H4 (cell line): ENCODE measurements at places on chromosomes 7 and 10.

DNA sequence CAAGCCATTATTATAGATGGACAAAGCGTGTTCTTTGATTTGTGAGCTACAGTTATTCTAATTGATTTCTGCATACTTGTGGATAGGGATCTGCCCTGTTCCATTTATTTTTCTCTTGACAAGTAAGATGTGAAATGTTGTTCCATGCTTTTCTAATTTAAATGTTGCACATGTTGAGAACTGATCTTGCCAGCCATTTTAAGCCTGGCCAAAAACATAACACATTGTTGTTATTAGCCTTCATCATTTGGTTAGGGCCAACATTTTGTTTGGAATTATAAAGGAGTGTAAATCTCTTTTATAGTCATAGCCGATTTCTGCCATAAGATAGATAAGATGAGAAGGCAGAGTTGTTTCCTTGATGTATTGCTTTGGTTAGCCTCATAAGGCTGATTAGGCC is 117.0 kb downstream of the WNT2 start:
- DNase-seq: no peak

DNA sequence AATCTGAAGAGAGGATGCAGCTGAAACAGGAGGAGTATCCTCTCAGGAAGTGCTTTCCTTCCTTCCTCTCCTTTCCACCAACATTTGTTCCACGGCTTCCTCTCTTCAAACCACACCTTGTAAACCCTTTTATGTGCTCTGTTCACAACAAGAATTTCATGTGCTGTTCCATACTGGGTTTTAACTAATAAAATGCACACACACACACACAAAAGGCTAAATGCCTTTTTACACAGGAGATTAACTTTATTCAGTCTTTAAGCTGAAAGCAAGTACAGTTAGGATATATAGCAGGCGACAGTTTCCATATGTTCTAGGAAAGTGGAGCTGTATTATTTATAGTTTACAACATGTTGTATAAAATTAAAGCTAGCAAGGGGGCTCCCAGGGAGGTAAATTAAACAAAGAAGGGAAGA is 106.7 kb downstream of the REEP3 start:
- no peak for DNase-seq

DNA sequence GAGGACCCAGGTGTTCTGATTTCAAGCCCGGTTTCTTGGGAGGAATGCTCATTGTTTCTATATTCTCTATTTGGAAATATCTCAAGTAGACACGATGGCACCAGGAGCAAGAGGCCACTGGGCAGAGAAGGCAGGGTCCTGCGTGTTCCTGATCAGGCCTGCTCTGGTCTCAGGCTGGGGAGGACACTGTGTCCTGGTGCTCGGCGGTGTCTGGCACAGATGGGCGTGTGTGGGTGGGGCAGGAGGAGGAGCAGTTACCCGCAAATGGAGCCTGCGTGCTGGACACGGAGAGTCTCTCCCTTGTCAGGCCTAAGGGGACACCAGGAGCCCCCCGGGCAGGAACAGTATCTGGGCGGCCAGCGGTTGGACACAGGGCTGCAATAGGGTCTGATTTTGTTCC is 25.9 kb upstream of the GOLGA7B start:
- no peak for DNase-seq

DNA sequence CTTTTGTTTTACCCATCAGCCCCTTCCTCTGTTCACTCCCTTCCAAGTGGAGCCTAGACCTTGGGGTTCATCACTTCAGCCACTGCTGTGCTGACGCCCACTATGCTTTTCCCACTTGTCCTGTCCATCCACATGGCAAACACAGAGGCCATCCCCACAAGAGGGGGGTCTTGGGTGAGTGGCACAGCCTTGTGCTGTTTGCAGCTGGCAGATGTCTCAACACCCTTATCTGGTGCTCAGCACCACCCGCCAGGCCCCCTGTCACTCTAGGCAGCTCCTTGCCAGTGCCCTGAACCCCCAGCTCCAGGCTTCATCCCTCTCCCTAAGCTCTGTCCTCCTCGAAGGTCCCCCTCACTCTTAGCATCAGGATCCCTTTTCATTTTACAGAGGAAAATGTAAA is 13.1 kb downstream of the BLVRA start:
- DNase-seq: no peak

DNA sequence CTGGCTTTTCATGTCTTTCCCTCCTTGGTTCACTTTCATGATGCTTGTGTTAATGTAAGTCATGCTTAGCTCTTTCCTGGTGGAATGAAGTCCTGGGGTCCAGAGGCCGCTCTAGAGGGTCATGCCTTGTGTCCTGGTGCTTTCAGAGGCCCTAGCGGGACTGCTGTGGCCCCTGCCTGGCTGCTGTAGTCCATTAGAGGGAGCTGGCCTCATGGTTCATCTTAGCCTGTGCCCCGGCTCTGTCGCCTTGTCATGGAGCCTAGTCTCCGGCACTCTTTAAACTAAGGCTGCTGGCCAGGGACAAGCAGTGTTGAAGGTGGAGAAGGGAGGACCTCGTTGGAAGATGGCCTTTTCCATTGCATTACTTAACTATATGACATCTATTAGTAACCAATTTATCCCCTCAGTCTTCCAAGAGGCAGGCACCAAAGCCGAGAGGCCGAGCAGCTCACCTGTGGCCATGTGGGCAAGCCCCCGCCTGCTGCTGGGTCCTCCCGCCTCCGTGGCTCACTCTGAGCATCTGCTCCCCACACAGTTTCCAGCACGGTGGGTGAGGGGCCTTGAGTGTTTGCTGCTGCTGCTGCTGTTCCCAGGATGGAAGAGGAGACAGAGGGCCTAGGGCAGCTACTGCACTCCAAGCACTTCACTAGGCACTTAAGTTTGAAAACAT is 5.0 kb upstream of the NDUFB2 start:
- no peak for DNase-seq

DNA sequence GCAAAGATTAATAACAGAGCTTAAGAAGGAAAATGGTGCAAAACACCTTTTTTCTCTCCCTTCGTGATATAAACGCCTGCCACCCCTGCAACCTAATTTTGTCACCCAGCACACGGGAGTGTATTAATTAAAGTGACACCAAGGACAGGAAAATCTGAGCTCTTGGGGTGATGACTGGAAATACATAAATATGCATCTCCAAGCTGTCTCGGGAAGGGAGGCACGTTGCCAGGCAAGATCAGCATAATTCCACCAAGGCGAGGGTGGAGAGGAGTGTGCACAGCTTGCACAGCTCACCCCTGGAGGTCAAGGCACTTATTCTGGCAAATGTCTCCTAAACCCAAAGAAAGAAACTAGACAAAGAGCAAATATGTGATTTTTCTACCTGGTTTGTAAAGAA is 700.9 kb downstream of the GRID1 start:
- no peak for DNase-seq

GRCh38 chr10:27801171-27801785 is 55.7 kb upstream of the MKX start:
- no peak for DNase-seq

DNA sequence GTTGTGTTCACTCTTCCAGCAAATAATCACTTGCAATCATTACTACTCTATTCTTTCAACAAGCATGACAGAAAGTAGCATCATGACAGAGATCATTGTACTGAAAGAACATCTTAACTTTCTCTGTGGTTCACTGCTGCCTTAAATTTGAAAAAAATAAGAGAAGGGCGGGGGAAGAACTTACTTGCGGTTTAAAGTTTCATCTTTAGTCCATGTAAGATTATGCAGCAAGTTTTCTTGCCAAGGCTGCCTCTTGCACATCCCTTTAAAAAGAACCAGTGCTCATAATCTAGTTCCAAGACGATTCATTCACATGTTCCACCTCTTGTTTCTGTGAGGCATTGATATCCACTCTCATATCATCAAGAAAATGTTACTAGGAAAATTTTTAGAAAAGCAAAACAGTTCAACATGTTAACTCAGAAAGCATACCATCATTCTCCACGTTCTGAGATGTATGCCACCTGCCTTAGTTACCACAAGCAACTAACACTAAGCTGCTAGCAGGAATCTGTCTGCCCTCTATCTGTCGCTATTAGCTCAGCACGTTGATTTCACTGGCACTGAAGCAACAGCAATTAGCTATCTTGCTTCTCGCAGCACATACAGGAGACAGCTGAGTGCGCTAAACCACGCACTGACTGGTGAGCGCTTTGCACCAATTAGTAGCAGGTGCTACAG is at the start of gene PCDH15:
Gene PCDH15 (minus strand): TSS at position 491 of the 681 bp plus-strand sequence. CDS start 136,969 bp downstream, outside the sequence.
- DNase-seq: peak; percentile 49

DNA sequence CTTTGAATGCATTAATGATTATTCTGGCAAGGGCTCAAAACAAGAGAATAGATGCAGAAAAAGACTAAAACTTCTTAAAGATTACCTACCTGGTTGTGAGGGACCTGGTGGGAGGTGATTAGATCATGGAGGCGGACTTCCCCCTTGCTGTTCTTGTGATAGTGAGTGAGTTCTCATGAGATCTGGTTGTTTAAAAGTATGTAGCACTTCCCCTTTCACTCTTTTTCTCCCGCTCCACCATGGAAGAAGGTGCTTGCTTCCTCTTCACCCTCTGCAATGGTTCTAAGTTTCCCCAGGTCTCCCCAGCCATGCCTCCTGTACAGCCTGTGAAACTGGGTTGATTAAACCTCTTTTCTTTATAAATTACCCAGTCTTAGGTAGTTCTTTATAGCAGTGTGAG is 226.6 kb downstream of the ARHGAP12 start:
- DNase-seq: no peak

- no peak for DNase-seq
Observed at GRCh38 chr7:37899712-37900247, 16.8 kb downstream of the SFRP4 start.

GRCh38 chr7:36264123-36264801 is 111.2 kb downstream of the EEPD1 start:
- DNase-seq: no peak

GRCh38 chr7:36310897-36311296 is 78.8 kb upstream of the ANLN start:
- no peak for DNase-seq

GRCh38 chr7:123612024-123612423 is 10.4 kb downstream of the ASB15 start:
- DNase-seq: no peak

DNA sequence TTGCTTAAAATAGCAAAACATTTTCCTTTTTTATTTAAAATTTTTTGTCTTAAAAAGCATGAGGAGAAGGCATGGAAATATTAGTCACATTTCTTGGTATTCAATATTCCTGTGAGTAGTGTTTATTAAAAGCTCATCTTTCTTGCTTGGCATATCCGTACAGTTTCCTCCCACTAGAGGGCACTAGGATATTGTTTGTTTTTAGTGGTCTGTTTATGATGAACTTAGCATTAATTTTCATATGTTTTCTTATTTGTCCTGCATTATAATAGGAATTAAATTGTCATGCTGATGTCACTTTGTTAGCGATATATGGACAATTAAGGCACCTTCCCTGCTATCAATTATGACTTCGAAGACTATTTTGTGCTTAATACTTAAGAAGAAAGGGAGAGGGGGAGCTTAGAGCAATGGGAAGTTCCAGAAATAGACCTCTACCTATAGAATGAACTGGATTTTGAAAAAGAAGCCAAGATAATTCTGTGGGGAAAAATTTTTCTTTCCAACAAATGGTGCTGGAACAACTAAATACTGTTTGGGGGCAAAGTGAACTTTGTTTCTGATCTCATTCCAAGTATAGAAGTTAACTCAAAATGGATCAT is 91.0 kb upstream of the STRIP2 start:
- peak; percentile 37 for DNase-seq

- DNase-seq: no peak
Observed at GRCh38 chr10:90919683-90920574, 958 bp downstream of the ANKRD1 start.

- peak; percentile 70 for DNase-seq
Observed at GRCh38 chr7:87564296-87564963, 36.3 kb downstream of the ABCB1 start.

DNA sequence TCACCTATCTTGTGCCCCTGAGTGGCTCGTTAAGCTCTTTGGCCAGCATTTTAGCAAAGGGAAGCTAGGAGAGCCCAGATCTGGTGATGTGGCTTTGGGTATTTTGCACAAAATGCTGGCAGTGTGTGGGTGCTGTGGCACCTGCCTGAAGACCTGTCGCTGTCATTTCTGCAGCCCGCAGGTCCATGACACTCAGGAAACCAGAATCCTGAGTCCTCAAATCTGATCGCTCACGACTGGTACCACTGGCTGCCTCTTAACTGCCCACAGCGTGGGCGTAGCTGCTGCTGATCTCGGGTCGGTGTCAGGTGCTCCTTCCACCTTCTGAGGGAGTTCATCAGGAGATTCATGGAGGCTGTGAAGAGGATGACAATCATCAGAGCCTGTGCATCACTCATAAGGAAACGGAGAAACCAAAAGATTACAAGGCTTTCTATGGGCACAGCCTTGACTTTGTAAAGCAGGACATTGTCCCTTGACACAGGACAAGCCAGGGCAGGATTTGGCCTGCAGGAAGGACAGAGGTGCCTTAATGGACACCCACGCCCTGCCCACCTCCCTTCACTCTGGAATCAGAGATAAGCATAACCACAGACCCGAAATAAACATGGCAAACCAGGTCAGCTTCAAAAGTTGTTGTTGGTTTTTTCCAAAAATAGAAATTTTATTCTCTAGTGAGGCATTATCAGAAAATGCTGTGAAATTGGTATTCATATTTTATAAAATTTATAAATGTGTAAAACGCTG is 71.0 kb upstream of the STK17A start:
- no peak for DNase-seq

DNA sequence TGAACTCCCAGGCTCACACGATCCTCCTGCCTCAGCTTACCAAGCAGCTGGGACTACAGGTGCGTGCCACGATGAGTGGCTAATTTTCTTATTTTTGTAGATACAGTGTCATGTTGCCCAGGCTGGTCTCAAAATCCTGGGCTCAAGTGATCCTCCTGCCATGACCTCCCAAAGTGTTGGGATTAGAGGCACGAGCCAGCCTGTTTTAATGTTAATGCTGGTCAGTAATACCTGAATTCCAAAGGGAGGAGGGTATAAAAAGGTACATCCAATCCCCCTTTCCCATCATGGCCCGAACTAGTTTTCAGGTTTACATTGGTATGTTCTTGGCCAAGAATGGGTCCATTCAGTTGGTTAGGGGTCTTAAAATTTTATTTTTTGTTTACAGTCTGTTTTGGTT is 329.1 kb downstream of the PARD3 start:
- DNase-seq: no peak

DNA sequence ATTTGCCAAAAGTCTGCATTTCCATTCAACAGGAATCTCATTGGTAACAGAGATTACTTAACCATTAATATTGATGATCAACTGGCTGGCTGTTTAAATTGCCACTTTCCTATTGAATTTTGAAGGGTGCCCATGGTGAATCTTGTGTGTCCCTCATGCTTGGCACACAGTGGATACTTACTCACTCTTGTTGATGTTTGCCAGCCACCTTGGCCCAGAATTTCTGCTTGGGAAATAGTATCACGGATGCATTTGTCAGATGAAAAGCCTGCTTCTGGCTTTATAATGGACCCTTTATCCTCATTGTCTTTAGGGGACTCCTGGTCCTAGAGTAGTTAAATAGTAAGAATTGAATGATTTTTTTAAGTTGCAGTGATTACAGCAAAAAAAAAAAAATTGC is 52.0 kb downstream of the MMRN2 start:
- DNase-seq: no peak

DNA sequence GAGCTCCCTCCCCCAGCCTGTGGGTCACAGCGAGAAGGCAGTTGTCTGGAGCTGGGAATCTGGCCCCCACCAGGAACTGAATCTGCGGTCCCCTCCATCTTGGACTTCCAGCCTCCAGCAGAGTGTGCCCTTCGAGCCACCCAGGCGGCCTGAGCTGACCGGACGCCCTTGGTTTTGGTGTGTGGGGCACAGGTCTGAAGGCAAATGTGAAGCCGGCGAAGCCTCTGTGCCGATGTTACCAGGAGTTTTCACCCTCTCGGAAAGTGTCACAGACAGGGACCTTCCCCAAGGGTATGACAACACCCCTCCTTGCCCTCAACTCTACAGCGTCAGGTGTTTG is 109.1 kb downstream of the DNAJB6 start:
- no peak for DNase-seq

GRCh38 chr7:50369143-50370026 is 64.9 kb downstream of the IKZF1 start:
- DNase-seq: peak; percentile 38
